Activated gamma-delta T cell treated with Interleukin-2 at 50 U/mL for 16 hours (primary cell): ENCODE measurements at places on chromosomes 1 and 21.

DNA sequence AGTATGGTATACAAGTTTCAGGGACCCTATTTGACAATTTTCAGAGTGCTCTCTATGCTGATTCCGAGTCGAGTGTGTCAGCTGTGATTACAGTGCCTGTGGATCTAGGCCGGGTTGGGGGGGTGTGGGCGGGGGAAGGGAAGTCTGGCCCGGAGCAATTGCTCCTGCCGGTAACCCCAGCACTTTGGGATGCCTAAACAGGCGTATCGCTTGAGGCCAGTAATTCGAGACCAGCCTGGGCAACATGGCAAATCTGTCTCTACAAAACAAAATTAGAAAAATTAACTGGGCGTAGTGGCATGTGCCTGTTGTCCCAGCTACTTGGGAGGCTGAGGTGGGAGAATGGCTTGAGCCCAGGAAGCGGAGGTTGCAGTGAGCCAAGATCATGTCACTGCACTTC, 1.6 kb upstream of the IL10RB start:
- no peak for DNase-seq

DNA sequence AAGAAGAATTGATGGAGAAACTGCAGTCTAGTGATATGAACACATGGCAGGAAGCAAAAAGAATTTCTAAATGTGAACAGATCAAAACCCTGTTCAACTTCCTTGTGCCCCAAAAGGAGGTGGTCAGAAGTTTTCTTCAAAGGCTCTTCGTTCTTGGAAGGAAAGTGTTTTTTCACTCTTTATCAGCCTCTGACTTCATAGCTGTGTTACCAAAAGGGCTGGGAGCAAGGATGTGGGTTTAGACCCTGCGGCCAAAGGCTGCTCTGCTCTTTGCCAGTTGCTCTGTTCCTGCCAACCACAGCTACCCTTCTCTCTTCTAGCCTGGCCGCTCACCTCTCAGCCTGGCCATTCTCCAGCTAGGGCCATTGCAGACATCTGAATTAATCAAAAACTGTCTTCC, 53.8 kb downstream of the PTGER3 start:
- DNase-seq, result no peak

- DNase-seq, result peak; percentile 34
Observed at GRCh38 chr1:172764378-172764777, 105.5 kb downstream of the FASLG start.

DNA sequence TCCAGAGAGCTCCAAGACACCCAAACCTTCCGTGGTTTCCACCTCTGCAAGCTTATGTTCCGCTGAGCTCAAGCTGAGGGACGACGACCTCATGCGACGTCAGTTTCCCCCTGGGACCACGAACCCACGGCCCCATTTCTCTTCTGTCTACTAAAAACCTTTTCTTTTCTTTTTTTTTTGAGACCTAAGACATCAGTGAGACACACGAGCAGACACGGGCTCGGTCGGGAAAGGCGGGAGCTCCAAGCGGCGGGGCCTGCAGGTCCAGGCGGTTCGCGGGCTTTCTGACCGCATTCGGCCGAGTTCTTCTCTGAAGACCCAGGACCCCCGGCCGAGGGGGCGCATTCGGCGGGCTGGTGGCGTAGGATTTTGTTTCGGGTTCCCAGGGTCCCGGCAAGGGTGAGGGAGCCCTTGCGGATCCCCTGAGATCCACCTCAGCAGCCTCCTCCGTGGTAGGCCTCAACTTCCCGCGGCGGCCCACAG, 402 bp downstream of the C21orf58 start:
- DNase-seq, result no peak

GRCh38 chr1:43144237-43144636, 27.9 kb downstream of the EBNA1BP2 start:
- DNase-seq, result no peak

DNA sequence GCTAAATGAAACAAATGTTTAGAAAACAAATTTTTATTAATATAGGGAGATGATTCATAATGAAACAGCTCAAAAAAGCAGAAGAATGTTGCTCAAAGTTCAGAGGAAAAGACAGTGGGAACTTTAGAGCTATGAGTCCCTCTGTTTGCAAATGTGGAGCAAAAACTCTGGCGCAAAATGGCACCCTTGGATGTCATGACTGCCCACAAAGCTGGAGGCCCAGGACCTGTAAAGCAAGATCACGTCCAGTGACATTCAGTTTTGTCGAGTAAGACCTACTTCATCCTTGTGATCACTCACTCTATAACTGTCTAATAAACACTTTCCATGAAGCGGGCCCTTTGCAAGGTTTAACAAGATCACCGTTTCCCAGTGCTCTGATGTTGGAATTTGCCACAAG, 9.1 kb upstream of the EXO1 start:
- no peak for DNase-seq
